ENCODE measurements at places on chromosomes 1 and 21.

DNA sequence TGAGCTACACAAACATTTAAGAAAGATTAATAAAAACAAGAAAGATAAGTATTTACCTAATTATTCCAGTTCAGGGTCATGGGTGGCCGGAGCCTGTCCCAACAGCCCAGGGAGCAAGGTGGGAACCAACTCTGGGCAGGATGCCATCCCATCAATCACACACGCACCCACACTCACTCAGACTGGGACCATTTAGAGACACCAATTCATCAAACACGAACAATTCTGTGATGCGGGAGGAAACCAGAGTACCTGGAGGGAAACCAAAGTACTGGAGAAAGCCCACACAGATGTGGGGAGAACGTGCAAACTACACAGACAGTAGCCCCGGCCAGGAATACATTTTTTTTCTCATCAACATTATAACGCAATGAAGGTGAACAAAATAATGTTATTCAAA is 16.2 kb downstream of the WASF2 start:
- DNase-seq = no peak

GRCh38 chr1:179178950-179179349 is 50.5 kb downstream of the ABL2 start:
- no peak for DNase-seq

DNA sequence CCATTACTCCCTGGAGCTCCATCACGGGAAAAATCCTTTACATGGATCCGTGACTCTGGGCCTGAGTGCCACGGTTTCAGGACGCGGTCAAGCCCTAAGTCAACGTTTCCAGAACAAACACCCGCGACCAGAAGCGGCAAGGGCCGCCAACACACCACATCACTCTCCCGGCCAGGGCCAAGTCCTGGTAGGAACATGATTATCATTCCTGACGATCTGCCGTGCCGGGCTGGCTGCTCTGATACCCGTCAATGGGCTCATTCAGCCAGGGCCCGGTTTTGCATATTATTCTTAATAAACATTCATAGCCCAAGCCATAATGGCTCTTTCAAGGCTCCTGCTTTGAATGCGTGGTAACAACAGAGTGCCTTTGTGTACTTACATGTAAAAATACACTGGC is 44.6 kb upstream of the SIM2 start:
- DNase-seq = no peak

DNA sequence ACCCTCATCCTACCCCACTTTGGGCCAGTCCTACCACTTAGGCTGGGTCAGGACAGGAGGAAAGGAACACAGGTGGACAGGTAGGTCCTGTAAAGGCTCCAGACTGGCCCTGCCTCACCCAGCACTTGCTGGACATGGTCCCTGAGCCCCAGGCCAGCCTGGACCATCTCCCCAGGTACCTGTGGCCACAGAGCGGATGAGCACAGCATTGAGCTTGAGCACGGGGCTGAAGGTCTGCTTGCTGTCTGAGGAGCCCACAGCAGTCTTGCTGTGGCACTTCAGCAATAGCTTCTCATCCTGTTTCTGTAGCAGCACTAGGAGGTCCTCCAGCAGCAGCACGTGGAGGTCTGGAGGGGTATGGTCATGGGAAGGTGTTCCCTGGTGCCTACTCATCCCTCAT is 23.3 kb downstream of the LRRC71 start:
- DNase-seq = no peak

- no peak for DNase-seq
These were observed 1.2 kb downstream of the XKR8 start for GRCh38 chr1:27960762-27961645.

- DNase-seq = no peak
These were observed 29.0 kb upstream of the PLA2G2A start for GRCh38 chr1:20008391-20008841.

- no peak for DNase-seq
These were observed 82.0 kb downstream of the GLIS1 start for GRCh38 chr1:53656747-53657530.

All from NCI-H1417 treated with DMSO at 0.1 percent for 48 hours (cell line).